ENCODE measurements at places on chromosomes 5 and 9.
A peak's percentile ranks its signal among the peaks of the same experiment; 100 is the strongest.

GRCh38 chr9:132348676-132349075 is 6.1 kb downstream of the SETX start:
- DNase-seq, result no peak

GRCh38 chr9:84744195-84744594 is 74.7 kb downstream of the NTRK2 start:
- DNase-seq, result no peak

GRCh38 chr9:137757139-137757538 is 120.4 kb upstream of the CACNA1B start:
- DNase-seq, result no peak

- peak; percentile 73 for DNase-seq
Observed at GRCh38 chr5:55172937-55173686, at the start of gene CDC20B. Gene CDC20B, minus strand, starts transcription at chr5:55173177. Its CDS starts 177 bp downstream, at chr5:55173000.

DNA sequence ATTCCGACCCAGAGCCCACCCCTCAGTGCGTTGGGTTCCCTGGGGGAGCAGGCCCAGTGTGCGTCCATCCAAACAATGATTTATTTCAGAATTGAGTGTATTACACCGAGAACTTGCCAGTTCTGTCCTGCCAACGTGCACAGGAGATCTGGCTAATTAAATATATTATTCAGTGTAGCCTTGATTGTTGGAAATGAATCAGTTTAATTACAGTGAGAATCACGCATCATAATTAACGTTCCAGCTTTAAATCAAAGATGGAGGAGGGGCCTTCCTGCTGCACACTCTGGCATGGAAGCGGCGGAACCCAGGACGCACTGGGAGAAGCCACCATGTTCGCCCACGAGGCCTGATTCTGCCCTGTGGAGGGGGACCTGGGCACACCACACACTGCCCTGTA is 30.7 kb upstream of the TMEM250 start:
- no peak for DNase-seq

DNA sequence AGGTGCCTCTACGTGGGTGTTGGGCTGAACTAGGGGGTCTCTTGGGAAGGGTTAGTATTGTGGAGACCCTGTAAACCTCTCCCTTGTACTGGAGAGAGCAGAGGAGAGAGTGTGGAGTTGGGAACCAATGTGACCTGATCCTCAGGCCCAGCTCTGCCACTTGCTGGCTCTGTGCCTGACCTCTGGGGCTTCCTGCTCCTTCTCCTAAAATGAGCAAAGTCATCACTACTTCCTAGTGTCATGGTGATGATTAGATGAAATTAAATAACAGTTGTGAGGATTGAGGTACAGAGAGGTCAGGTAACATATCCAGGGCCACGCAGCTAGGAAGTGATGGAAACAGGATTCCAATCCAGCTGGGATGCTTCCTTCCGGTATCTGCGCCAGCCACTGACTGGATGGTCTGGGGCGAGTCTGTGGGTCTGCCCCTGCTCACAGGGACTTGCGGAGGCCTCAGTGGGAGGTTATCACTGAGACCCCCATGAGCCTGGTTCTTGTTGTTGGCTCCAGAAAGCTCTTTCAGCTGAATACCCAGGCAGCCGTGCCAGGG is 9.2 kb downstream of the GALNT10 start:
- no peak for DNase-seq

GRCh38 chr9:129497813-129498450 is 123.0 kb downstream of the C9orf50 start:
- DNase-seq, result no peak

GRCh38 chr5:135440916-135441315 is 6.2 kb downstream of the DCANP1 start:
- no peak for DNase-seq

GRCh38 chr5:149616727-149617285 is 35.5 kb downstream of the ARHGEF37 start:
- DNase-seq, result no peak

GRCh38 chr9:93652604-93653592 is 76.5 kb downstream of the PHF2 start:
- no peak for DNase-seq

- DNase-seq, result no peak
Observed at GRCh38 chr5:43548358-43548757, 8.5 kb downstream of the PAIP1 start.

DNA sequence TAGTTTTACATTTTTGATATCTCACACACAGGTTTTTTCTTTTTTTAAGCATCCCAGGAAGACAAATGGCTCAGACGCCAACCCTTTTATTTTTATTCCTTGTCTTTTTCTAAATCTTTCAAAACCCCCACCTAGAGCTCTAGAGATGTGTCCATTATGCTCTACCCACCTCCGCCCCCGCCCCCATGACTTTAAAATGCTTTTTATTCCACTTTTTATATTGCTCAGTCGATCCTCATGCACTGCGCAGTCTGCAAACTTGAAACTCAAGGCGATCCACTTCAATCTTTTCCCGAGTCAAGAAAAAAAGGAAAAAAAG is 411 bp upstream of the MAT2B start:
- DNase-seq, result peak; percentile 48
